HepG2 (cell line): ENCODE measurements at places on chromosomes 3 and 15. TPM values are rescaled to one million over a fixed set of nuclear protein-coding genes. Genes with fewer than 3 reads are reported as not detected.

DNA sequence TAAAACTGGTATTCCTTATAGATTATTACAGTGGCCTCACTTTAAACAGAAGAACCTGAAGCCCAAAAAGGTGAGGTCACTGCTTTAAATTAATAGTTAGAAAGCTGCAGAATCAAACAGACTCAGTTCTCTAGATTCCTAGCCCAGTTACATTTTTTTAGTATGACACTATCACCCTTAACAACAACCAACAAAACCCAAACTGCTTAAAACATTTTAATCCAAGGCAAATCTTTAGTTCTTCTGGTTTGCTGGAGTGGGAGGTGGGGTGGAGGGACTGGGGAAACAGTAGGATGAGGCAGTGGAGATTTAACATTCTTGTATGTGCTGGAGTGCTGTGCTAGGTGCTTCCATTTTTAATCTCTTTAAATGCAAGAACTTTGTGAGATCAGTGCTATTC lies 631.6 kb upstream of the KCNMB2 start:
- no peak for DNase-seq
- no peak overlapping the region for H3K27ac ChIP-seq
- H3K4me3 ChIP-seq = no peak overlapping the region
- no peaks in the 10 kb centered on the region for H3K4me1 ChIP-seq
- no peaks in the 10 kb centered on the region for H3K27me3 ChIP-seq
- H3K36me3 ChIP-seq = no peaks in the 10 kb centered on the region

- no peaks in the 10 kb centered on the region for H3K36me3 ChIP-seq
- H3K4me1 ChIP-seq = no peaks in the 10 kb centered on the region
- H3K27me3 ChIP-seq = no peaks in the 10 kb centered on the region
- no peak overlapping the region for H3K4me3 ChIP-seq
Measured at GRCh38 chr3:64560791-64561190, 127.0 kb downstream of the ADAMTS9 start.

GRCh38 chr3:180288816-180289215 lies 252.1 kb upstream of the PEX5L start:
- H3K4me1 ChIP-seq = no peaks in the 10 kb centered on the region
- H3K27ac ChIP-seq = no peak overlapping the region
- H3K4me3 ChIP-seq = no peak overlapping the region
- H3K27me3 ChIP-seq = no peaks in the 10 kb centered on the region

DNA sequence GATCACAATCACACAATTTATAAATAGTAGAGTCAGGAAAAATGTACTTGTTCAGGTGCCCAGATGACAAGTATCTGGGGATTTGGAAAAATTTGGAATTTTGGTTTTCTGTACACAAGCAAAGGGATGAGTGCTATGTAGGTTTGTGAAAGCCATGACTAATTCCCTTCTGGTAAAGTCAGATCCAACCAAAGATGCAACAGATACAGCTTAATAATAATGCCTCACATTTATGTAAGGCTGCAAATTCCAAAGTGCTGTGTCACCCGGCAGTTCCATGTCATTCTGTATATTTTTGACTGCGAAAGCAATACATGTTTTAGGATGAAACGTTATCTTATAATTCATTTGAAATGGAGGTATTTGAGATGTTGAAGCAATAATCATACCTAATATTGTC lies 102.7 kb upstream of the AGBL1 start:
- H3K4me1 ChIP-seq = peaks cover 30% of the 10 kb centered on the region
- no peaks in the 10 kb centered on the region; the same call in 1 of the 2 replicates for H3K27me3 ChIP-seq
- no peak for DNase-seq
- H3K36me3 ChIP-seq = no peaks in the 10 kb centered on the region
- H3K27ac ChIP-seq = no peak overlapping the region

GRCh38 chr3:52236424-52236886 lies 2.5 kb downstream of the TWF2 start:
- H3K4me3 ChIP-seq = peak overlapping the region; percentile 42
- no peaks in the 10 kb centered on the region; the same call in 2 of the 3 replicates for H3K27me3 ChIP-seq
- H3K36me3 ChIP-seq = peaks cover 20% of the 10 kb centered on the region
- H3K27ac ChIP-seq = peak overlapping the region; percentile 68
- peaks cover 47% of the 10 kb centered on the region for H3K4me1 ChIP-seq

Gene GORASP1
- 27.0 and 36.4 TPM in 2 replicates for total RNA-seq

Gene SNX22
- total RNA-seq = 3.1 and 5.5 TPM in 2 replicates

Gene LRRC2
- total RNA-seq = 0.27 and 0.48 TPM in 2 replicates
